NCI-H446 treated with DMSO at 0.1 percent for 48 hours (cell line): ENCODE measurements at places on chromosomes 12 and 14.

DNA sequence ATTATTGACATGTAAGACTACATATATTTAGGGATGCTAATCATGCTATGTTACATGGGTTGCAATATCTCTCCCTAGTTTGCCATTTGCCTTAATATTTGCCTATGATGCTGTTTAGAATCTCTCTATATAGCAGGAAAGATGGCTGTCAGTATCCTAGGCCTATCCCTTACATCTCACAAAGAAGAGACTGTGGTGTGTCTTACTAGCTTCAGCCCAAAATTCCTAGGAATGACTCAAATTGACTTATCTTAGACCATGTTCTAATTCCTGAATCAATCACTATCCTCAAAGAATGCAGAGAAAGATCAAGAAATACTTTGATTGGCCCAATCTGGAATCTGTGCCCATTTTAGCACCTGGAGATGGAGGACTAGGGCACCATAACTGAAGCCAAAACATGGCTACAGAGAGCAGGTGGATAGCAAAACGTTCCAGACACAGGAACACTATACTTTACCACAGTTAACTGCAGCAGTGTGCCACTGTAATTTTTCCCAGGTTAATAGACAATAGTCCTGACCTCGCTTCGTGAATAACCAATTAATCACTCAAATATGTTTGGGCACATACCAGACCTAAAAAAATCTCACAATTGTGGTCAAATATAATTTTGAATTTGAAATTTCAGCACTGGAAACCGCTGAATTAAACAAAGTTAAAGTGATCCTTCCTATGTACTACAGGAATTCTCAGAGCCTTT is 32.7 kb upstream of the GLIPR1 start:
- no peak for DNase-seq

GRCh38 chr14:20614038-20614840 is 23.1 kb upstream of the RNASE12 start:
- DNase-seq: no peak

DNA sequence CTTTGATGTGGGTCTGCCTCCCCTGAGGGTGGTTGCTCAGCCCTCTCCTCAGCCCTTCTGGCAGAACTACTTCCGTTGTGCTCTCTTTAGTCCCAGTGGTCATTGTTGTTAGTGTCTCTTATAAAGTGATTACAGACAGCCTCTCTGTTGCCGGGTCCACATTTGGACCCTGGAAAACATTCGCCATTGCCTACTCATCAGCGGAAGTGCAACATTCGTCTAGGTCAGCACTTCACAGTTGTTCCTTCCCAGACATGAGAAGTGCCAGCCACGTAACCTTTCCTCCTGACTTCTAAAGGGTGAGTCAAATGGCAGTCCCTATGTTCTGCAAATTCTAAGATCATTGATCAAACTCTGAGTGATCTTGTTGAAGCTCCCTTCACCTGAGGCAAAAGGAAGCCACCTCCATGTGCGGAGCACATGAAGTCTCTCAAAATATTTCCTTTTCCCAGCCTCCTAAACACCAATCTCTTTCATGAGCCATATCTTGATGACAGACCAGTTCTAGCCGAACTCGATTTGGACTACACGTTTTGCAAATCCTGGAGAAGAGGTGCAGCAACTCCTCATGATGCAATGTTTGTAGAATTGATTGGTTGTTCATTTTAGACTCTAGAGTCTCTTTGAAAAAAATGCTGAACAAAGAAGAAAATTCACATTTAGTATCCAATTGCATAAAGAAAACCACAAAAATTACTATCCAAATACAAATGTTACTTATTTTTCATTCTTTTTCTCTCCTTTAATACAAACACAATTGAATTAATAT is 163.8 kb downstream of the RPL10L start:
- DNase-seq: no peak

DNA sequence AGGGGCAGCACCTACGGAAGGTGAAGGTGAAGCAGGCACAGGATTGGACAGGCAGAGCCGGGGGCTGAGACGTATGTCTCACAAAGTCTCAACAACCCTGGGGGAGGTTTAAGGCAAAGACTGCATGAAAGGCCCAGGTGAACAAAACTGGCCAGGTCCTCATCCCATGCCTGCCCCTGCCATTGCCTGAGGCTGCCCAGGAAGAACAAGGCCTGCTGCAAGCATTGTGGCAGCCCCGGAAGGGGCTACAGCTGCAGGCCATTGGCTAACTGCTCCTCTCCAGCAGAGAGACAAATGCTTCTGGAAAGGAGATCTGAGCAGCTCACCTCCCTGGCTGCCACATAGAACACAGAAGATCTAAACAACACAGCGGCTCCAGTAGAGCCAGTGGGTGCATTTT is 20.4 kb upstream of the TMEM179 start:
- DNase-seq: no peak

- DNase-seq: no peak
Measured at GRCh38 chr12:96044943-96045290, 9.5 kb upstream of the LTA4H start.

DNA sequence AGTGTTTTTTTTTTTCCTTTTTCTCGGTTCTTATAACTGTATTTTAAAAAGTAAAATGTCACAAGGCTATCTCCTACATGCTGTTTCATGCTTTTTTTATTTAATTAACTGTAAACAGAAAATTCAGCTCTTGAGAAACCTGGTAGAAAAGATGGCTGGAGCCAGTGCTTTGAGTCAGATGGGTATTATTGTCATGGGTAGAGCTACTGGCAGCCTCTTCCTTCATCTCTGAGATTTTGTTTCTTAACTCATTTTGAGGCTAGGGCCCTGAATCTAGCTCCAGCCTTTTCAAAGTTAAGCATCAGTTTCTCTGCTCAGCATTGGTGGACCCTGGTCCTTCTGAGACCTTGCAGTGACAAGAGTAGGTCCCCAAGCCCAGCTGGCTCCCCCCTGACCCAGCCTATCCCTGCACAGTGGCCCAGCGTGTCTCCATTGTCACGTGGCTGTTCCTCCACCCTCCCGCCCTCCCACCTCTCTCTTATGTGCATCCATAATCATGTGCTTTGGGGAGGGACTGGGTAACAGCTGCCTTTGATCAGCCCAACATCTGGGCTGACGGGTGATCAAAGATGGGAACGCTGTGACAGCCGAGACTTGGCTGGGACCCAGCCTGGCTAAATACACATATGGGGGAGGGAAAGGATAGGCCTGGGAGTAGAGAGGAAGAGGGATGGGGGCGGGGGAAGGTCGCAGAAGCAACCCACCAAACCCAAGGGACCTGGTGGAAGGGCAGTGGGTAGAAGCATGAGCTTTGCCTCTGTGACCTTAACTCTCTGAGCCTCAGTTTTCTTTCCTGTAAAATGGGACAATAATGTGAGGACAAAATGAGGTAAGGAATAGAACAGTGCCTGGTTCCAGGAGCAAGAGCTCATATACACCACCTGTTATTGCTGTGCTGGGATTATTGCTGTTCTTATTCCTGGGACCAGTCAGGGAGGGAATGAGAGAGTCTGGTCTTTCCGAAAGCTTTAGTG is 24.4 kb upstream of the RBM19 start:
- no peak for DNase-seq

DNA sequence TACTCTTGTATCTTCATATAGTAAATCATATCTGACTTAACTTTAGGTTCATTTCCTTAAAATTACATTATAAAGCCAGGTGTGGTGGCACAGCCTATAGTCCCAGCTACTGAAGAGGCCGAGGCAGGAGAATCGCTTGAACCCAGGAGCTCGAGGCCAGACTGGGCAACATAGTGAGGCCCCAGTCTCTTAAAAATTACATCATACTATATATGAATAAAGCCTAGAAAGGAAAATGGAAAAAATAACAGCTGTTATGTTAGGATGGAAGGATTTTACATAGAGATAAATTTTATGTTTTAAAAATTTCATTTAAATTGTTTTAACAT is 4.2 kb downstream of the HECTD1 start:
- DNase-seq: no peak

DNA sequence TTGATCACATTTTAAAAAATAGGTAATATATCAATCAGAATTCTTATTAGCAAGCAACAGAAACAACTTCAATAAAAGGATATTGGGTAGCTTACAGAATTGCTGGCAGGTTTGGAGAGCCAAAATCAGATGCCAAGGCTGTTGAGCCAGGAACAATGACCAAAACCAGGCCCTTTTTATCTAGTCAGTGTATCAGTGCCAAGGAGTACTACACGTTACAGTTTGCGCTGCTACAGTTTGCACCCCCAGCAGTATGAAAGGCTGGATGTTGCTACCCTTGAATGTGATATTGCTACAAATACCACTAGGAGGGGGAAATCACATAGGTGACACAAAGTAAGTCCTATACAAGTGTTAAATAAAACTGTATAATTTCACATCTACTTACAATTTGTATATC is 19.3 kb downstream of the CGRRF1 start:
- DNase-seq: no peak

- peak; percentile 13 for DNase-seq
Measured at GRCh38 chr12:94841177-94841576, 162.3 kb downstream of the NDUFA12 start.

DNA sequence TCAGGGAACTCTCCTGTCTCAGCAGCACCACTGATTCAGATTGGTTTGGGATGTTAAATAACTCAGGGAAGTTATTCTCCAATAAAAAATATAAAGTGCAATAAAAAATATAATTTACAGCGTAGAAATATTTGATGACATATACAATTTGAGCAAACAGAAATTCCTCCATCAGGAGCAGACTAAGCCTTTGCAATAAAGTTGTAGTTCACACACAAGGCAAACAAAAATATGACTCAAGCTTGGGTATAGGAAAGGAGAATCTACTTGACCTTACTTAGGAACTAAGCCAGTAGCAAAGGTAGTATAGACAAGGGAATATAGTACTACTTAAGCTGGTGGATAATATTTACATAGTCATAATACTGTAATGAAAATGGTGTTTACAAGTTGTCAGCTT is 264.1 kb downstream of the KIF21A start:
- DNase-seq: no peak

DNA sequence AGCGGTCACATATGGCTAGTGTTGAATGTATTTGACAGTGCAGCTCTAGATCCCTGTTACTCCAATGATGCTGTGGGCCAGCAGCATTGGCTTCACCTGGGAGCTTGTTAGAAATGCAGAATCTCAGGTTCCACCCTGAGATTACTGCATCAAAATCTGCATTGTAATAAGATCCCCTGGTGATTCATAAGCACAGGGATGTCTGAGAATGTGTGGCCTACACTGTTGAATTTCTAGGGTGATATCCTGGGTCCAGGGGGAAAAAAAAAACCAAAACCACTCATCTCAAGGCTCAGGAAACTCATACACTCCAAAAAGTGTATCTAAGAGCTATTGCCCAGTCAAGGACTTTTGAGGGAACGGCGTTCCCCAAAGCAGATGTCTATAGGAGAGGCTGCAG is 196.8 kb downstream of the PPM1H start:
- DNase-seq: no peak
